ENCODE measurements at places on chromosomes 12 and 14.

DNA sequence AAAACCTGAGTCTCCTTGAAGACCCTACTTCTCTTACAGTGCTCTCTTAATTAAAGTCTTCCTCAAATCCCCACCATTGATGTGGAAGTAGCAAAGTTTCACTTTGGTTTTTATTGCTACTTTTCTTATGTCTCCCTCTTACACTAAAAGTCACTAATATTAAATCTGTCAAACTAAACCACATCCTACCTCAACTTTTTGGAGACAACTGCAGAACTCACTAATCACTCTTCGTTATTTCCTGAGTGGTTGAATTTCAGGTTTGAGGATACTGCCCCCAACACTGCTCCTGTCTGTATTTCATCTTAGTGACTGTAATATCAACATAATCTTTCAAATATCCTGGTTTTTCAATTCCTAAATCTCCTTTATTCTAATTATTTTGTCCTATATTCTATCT, 213.0 kb upstream of the PDE3A start:
- no peak for DNase-seq

- DNase-seq, result no peak
Observed at GRCh38 chr12:95718772-95719171, 71.8 kb downstream of the NTN4 start.

DNA sequence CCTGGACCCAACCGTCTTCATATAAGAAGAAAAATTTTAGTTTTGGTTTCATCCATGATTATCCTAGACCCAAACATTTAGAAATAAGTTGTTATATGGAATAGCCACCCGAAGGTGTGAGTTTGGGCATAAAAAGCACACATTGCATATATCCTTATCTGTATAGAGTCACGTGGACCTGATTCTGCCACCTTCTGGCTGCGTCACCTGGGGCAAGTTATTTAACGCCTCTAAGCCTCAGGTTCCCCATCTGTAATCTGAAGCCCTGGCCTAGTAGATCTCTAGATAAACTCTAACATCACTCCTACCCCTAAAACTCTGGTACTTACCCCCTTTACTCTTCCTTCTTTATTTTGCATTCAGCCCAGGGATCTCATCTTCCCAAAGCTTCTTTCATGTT, 14.3 kb upstream of the KRT5 start:
- DNase-seq, result no peak

GRCh38 chr12:67068204-67068731, 200.9 kb upstream of the CAND1 start:
- DNase-seq, result no peak

All from NCI-H510A treated with DMSO at 0.1 percent for 48 hours (cell line).